ENCODE measurements at places on chromosomes 11 and 22.

DNA sequence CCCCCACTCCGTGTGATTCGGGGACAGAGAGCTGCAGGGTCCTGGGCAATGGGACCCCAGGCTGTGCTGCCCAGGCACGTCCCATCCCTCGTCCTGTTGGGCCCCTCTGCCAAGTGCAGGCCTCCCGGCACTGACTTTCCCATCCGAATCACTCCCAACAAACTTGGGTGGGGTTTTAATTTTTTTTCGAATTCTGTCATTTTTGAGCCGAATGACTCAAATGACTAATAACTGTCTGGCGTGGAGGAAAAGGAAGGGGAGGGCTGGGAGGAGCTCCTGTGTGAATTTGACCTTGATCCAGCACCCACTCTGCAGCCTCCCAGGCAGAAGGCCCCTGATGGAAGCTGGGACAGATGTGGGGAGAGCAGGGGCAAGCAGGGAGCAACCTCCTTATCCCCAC, 1173.2 kb downstream of the BRD1 start:
- no peak for DNase-seq
- H3K27ac ChIP-seq = no peak overlapping the region
- H3K4me1 ChIP-seq = no peaks in the 10 kb centered on the region
- no peak overlapping the region for H3K4me3 ChIP-seq

DNA sequence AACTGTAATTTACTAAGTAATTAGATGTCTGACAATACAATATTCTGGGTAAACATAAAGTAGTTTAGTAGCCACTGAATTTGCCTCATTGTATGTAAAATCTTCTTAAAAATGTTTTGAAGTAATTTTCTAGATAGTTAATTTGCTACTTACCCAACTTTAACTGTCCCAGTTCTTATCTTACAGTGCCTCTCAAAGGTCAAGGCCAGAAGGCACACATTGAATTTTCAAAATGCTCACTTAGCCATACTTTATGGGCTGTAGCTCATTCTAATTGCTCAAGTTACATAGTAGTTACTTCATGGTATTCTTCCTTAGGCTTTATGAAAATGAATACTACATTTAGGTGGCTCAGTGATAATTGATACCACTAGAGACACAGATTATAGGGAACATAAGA, 666.6 kb downstream of the CNTN5 start:
- no peaks in the 10 kb centered on the region for H3K27me3 ChIP-seq

GRCh38 chr11:21641869-21642268, 551.0 kb upstream of the ANO5 start:
- no peaks in the 10 kb centered on the region for H3K36me3 ChIP-seq
- no peaks in the 10 kb centered on the region for H3K4me1 ChIP-seq
- DNase-seq = no peak
- no peaks in the 10 kb centered on the region for H3K27me3 ChIP-seq

DNA sequence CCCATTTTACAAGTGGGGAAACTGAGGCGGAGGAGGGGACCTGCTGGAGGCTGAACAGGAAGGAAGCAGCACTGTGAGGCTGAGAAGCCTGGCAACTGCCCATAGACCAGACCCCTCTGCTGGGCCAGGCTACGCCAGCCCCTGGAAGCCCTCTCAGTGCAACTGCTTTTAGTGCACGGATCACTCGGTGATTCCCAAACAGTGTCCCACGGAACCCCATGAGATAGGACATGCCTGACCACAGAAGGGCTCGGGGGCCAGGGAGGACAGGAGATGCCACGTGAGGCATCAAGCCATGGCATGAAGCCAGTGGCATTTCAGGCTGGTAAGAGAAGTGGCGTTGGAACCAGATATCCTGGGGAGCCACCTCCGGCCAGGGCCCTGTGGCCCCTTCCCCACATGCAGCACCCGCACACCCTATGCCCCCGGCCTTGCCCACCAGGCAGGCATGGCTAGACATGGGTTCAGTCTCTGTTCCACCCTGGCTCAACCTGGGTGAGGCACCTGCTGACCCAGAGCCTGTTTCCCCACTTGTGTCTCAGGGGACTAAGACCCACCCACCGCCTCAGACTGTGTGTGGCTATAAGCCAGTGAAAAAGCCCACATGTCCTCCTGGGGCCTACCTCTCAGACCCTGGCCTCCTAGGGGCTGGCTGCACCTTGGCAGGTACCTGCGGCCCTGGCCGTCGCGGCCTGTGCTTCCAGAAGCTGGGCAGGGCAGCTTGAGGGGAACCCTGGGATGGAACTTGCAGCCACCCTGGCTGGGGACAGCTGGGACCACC, 84.1 kb downstream of the WNT7B start:
- DNase-seq = no peak
- H3K27me3 ChIP-seq = peaks cover 12% of the 10 kb centered on the region
- H3K4me3 ChIP-seq = no peak overlapping the region
- no peaks in the 10 kb centered on the region for H3K4me1 ChIP-seq
- no peak overlapping the region for H3K27ac ChIP-seq

DNA sequence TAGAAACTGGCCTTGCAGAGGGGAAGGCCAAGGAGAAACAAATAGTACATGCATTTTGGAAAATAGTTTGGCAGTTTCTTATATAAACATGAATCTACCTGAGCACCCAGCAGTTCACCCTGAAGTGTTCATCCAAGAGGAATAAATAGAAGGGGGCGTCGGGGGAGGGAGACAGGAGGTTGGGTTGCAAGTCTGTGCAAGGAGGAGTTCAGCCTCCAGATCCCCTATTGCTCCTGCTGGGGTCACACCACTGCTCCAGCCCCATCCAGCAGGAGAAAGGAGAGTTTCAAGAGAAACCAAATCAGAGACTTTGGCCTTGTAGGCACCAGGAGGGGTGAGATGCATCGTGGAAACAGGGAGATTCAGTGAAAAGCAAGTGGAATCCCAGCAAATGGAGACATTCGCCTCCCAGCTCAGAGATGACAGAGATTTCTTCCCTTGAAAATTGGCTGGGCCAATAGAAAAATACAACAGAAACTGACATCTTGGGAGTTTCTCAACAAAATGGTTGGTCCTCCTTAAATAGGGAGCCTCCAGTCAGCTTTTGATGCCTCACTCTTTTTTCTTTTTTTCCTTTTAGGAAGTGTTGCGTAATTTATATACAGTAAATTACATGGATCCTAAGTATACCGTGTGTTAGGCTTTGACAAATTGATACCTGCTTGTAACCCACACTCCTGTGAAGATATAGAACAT, 34.1 kb downstream of the OTOG start:
- no peaks in the 10 kb centered on the region for H3K36me3 ChIP-seq
- no peak overlapping the region for H3K4me3 ChIP-seq
- H3K27ac ChIP-seq = no peak overlapping the region
- no peaks in the 10 kb centered on the region for H3K4me1 ChIP-seq

- no peaks in the 10 kb centered on the region for H3K36me3 ChIP-seq
- H3K4me1 ChIP-seq = no peaks in the 10 kb centered on the region
- no peak overlapping the region for H3K4me3 ChIP-seq
- H3K27ac ChIP-seq = no peak overlapping the region
- no peak for DNase-seq
- peaks cover 3% of the 10 kb centered on the region for H3K27me3 ChIP-seq
Measured at GRCh38 chr11:6083129-6083528, 24.4 kb upstream of the OR56B4 start.

DNA sequence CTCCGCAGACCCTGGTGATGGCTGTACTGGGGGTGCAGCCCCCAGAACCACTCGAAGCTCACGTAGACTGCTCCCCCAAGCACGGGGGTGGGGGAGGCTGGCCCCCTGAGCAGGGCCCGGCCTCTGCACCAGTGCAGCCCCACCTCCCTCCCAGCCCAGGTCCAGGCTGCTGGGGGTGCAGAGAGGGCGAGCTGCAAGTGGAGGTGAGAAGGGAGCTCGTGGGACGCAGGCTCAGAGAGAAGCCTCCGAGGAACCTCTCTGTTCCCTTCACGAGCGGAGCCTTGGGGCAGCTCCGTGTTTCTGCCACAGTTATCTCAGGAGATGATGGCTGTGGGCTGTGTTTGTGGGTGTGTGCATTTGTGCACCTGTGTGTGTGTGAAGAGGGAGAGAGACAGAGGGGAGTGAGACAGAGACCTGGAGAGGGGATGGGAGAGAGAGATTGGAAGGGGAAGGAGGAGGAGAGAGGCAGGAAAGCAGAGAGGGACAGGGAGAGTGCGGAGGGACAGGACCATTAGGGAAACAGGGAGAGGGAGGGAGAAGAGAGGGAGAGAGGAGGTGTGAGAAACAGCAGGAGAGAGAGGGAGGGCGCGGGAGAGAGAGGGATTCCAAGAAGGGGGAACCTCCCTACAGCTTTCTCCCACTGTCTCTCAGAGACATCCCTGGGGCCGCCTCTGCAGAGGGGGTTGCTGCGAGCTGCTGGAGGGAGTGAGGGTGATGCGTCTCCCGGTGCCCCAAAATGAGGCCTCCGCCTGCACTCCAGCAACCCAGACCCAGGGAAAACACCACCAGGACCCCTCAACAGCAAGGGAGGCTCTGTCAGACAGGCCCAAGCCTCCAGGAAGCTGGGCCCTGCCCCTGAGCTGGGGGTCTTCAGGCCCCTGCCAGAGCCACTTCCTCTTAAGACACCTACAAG, 1488.6 kb downstream of the BRD1 start:
- H3K4me3 ChIP-seq = no peak overlapping the region
- no peaks in the 10 kb centered on the region for H3K36me3 ChIP-seq
- no peak overlapping the region for H3K27ac ChIP-seq
- no peaks in the 10 kb centered on the region for H3K27me3 ChIP-seq
- no peaks in the 10 kb centered on the region for H3K4me1 ChIP-seq
- DNase-seq = no peak

DNA sequence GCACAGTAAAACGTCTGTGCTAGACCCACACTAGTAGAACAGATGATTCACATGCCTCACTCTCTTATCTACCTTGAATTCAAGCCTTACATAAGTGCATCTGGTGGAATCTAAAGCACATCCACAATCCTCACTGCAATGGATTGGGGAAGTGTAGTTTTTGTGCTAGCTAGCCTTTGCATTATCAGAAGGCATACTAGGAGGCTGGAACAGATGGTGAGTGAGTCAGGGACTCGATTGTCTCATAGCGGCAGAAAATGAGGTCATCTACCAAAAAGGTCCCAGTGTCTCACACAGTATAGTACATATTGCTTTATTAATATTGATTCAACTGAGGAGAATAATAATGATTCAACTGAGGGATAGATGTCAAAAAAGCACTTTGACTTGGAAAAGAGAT, 9.3 kb downstream of the MSANTD4 start:
- peaks cover 27% of the 10 kb centered on the region for H3K36me3 ChIP-seq
- H3K27ac ChIP-seq = no peak overlapping the region

GRCh38 chr22:29689880-29690213, 30.0 kb upstream of the CABP7 start:
- peaks cover 32% of the 10 kb centered on the region for H3K36me3 ChIP-seq
- no peak overlapping the region for H3K27ac ChIP-seq
- H3K27me3 ChIP-seq = no peaks in the 10 kb centered on the region
- H3K4me3 ChIP-seq = no peak overlapping the region

DNA sequence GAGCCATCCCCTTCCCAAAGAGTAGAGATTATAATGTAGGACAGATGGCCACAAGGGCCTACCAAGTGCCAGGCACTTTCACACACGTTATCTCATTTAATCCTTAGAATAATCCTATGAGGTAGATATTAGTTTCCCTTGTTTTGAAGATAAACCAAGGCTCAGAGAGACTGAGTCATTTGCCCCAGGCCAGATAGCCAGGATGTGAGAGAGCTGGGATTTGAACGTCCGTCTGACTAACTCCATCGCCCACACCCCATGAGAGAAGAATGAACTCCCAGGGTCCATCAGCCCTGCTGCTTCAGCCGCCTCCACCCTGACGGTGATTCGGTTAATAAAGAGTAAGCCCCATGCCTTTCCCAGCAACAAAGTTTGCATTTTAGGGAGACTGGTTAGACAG, 10.7 kb downstream of the PRG3 start:
- no peaks in the 10 kb centered on the region for H3K27me3 ChIP-seq
- H3K4me3 ChIP-seq = no peak overlapping the region
- no peak overlapping the region for H3K27ac ChIP-seq
- no peak for DNase-seq

- H3K27me3 ChIP-seq = no peaks in the 10 kb centered on the region
- no peak for DNase-seq
- H3K4me3 ChIP-seq = no peak overlapping the region
- H3K4me1 ChIP-seq = peaks cover 20% of the 10 kb centered on the region
- no peaks in the 10 kb centered on the region for H3K36me3 ChIP-seq
- H3K27ac ChIP-seq = no peak overlapping the region
Measured at GRCh38 chr22:45426387-45426786, 12.9 kb downstream of the RIBC2 start.

DNA sequence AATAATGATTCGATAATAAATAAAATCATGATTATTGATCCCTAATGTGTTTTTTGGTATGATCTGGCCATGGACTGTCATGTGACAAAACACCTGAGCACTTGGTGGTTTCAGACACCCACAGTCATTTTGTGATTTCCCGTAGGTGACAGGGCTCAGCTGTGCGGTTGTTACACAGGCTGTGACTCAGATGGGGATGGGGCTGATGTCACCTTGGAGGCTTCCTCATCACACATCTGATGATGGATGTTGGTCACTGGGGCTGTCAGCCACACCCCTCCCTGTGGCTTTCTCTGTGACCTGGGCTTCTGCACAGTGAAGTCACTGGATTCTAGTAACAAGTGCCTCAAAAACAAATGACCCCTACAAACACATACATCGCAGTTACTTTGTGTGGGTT, 995.1 kb downstream of the BRD1 start:
- H3K27ac ChIP-seq = no peak overlapping the region
- peaks cover 4% of the 10 kb centered on the region for H3K4me1 ChIP-seq
- H3K27me3 ChIP-seq = no peaks in the 10 kb centered on the region
- no peaks in the 10 kb centered on the region for H3K36me3 ChIP-seq
- no peak overlapping the region for H3K4me3 ChIP-seq
- peak; percentile 44 for DNase-seq

DNA sequence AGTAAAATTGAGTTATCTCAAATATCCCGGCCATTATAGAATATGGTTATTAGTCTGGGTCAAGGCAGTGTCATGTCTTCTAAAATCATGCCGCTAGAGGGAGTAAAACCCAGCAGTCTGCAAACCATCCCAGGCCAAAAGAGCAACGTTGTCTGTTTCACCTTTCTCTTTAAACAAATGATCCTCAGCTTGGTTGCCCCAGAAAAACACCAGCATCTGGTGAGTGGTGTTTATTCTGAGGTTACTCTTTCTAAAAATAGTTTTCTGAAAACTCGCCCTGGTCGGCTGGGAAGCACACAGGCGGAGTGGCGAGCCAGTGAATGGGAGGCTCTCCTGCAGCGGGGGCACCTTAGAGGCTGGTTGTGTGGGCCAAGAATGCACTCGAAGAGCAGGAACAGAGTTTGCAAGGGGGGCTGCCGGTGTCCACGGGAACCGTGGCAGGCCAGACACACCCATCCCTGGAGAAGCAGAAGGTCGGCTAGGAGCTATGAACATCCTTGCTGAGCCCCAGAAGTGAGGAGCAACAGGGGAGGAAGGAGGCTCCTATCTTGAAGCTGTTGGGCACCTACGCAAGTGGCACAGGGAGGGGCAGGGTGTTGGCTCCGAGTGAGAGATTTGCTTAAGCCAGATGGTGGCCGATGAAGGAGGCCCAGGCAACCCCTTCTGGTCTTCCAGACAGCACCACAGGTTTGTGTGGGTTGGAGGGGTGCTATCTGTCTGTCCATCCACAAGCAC, 297.1 kb downstream of the ETS1 start:
- no peaks in the 10 kb centered on the region for H3K27me3 ChIP-seq
- H3K36me3 ChIP-seq = no peaks in the 10 kb centered on the region
- peaks cover 37% of the 10 kb centered on the region for H3K4me1 ChIP-seq
- H3K27ac ChIP-seq = peak overlapping the region; percentile 97

GRCh38 chr22:21714786-21715185, 20.8 kb downstream of the YPEL1 start:
- H3K4me3 ChIP-seq = no peak overlapping the region
- H3K27me3 ChIP-seq = no peaks in the 10 kb centered on the region
- no peak for DNase-seq
- H3K4me1 ChIP-seq = peaks cover 10% of the 10 kb centered on the region
- H3K27ac ChIP-seq = no peak overlapping the region
- H3K36me3 ChIP-seq = peaks cover 16% of the 10 kb centered on the region

Data from natural killer cell (primary cell).